Transverse colon (tissue), 4 donors: ENCODE measurements at places on chromosomes 5 and 9. TPM values are rescaled to one million over a fixed set of nuclear protein-coding genes. Genes with fewer than 3 reads are reported as not detected.

Gene MYMK
- not detected for total RNA-seq

DNA sequence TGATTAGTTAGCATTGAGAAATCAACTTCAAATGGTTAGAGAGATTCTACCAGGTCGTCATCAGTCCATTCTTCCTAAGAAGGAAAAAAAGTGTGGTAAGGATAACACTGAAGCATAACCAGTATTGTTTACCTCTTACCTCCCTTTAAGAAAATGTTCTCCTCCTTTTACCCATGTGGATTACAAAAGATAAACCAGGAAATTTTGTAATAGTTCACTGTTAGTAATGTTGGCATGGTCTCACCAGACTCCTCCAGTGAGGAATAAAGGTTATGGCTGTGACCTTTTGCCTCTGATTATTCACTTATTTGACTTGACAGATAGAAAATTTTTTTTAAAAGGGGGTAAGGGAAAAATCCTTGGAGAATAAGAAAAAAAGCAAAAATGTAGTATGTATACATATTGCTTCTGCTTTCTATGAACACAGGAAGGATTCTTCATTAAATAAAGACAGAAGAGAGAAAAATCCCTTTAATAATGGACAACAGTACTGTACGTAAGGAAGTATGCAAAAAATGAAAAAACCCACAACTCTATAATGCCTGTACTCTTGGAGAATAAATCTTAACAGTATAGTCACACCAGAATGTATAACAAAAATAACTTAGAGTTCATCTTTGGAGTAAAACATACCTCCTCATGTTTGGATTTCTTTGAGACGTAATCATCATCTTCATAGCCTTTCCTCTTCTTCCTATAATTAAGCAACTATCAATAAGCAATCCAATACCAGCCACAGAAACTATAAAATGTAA is 18.1 kb downstream of the CCNH start:
- DNase-seq = no peak

DNA sequence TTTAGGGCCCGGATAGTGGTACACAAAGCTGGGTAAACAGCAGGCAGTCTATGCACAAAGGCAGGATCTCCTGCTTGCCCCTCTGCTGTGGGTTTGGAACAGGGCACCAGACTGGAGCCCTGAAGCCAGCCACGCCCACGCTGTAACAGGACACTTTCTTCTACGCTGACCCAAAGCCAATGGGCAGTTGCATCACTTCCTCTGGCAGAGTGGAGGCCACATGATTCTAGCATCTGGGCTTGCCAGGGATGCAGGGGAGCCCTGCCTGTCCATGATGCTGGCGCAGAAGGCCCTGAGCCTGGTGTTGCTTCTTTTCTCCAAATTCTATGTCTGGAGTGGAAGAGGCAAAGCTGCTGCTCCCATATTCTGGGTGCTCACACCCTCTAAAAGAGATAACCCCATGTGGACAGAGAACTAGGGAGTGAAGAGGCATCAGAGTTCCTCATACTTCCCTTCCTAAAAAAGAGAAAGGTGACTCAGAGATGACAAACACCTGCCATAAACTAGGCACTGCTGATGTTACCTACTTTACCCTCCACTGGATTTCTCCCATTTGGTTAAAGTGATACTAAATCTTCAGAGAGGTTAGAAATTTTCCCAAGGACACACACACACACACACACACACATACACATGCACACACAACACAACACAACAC is 260.3 kb upstream of the KLF4 start:
- DNase-seq = peak; percentile 76

GRCh38 chr9:88287972-88288371 is 100.3 kb upstream of the SPIN1 start:
- no peak for DNase-seq
